EL (cell line): ENCODE measurements at places on chromosomes 13 and 19.

DNA sequence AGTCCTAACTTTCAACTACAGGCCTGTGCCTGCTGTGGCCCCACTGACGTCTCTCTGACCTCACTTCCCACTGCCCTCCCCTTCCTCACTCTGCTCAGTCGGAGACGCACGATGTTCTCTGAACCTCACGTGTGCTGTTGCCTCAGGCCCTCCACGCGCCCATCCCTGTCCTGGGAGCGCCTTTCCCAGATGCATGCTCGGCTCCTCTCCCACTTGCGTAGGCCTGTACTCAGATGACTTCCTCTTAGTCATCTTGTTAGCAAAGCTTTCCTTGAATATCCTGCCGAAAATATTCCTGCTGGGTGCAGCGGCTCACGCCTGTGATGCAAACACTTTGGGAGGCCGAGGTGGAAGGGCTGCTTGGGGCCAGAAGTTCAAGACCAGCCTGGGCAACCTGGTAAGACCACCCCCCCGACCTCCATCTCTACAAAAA is 9.3 kb upstream of the SYT5 start:
- DNase-seq: peak; percentile 97

- DNase-seq: no peak
These were observed 37.3 kb upstream of the C13orf42 start for GRCh38 chr13:51148223-51148951.

- DNase-seq: peak; percentile 3
These were observed 66.7 kb upstream of the MIR17HG start for GRCh38 chr13:91280801-91281200.

- DNase-seq: no peak
These were observed 130.2 kb upstream of the MCF2L start for GRCh38 chr13:112838842-112839117.

GRCh38 chr19:45508861-45509691 is 1.8 kb downstream of the VASP start:
- peak; percentile 84 for DNase-seq

DNA sequence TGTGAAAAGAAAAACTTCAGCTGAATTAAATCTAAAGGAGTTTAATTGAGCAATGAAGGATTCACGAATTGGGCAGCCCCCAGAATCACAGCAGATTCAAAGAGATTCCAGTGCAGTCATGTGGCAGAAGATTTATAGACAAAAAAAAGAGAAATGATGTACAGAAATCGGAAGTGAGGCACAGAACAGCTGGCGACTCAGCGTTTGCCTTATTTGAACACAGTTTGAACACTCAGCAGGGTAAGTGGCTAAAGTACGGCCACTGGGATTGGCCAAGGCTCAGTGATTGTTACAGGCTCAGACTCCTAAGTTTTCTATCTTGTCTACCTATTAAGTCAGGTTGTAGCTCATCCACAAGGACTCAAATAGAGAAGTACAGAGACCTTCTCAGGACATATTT is 11.6 kb upstream of the CFAP97D2 start:
- DNase-seq: no peak

DNA sequence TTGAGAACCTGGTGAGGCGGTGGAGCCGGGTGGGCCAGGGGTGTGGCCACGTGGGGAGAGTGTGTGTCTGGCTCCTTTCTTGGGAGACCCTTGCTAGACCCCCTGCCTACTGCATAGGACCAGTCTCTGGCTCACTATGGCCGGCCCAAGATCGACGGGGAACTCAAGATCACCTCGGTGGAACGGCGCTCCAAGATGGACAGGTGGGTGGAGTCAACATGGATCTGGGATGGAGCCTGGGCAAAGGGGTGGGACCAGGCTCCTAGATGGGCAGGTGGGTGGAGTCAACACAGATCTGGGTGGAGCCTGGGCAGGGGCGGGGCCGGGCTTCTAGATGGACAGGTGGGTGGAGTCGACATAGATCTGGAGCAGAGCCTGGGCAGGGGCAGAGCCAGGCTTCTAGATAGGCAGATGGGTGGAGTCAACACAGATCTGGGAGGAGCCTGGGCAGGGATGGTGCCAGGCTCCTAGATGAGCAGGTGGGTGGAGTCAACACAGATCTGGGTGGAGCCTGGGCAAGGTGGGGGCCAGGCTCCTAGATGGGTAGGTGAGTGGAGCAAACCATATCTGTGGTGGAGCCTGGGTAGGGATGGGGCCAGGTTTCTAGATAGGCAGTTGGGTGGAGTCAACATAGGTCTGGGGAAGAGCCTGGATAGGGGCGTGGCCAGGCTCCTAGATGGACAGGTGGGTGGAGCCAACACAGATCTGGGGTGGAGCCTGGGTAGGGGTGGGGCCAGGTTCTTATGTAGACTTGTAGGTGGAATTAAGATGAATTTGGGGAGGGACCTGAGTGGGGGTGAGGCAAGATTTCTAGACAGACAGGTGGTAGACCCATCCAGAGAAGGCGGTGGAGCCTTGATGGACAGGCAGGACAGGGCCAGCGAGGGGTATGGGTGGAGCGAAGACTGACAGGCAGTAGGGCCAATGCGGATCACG is 56.5 kb downstream of the VAV1 start:
- no peak for DNase-seq

DNA sequence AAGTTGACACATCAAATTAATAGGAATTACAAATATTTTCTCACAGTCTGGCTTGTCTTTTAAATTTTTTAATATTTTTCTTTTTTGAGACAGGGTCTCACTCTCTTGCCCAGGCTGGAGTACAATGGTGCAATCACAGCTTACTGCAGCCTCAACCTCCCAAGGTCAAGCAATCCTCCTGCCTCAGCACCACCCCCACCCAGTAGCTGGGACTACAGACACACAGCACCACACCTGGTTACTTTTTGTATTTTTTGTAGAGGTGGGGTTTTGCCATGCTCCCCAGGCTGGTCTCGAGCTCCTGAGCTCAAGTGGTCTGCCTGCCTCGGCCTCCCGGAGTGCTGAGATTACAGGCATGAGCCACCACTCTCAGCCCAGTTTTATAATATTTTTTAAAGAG is 72.0 kb downstream of the SPATA13 start:
- DNase-seq: no peak

- DNase-seq: peak; percentile 50
These were observed 175.3 kb downstream of the ZIC5 start for GRCh38 chr13:99796175-99796819.

- DNase-seq: no peak
These were observed 704.3 kb downstream of the UQCRFS1 start for GRCh38 chr19:28508666-28509065.

DNA sequence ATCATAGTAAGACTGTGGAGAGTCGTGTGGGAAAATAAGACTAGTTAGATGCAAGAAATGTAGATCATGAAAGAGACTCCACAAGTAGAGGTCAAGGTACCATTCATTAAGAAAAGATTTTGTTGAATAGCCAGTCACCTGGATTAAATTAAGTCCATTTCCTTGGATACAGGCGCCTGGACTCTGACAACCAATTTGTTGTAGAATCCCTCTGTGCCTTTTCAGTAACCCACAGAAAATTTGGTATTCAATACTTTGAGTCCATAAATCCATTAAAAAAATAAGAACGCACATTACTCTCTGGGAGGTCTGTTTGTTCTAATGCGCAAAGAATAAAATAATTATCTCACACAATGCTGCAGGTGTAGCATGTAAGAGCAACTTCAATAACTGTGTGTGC is 469.4 kb downstream of the KLF12 start:
- DNase-seq: no peak

DNA sequence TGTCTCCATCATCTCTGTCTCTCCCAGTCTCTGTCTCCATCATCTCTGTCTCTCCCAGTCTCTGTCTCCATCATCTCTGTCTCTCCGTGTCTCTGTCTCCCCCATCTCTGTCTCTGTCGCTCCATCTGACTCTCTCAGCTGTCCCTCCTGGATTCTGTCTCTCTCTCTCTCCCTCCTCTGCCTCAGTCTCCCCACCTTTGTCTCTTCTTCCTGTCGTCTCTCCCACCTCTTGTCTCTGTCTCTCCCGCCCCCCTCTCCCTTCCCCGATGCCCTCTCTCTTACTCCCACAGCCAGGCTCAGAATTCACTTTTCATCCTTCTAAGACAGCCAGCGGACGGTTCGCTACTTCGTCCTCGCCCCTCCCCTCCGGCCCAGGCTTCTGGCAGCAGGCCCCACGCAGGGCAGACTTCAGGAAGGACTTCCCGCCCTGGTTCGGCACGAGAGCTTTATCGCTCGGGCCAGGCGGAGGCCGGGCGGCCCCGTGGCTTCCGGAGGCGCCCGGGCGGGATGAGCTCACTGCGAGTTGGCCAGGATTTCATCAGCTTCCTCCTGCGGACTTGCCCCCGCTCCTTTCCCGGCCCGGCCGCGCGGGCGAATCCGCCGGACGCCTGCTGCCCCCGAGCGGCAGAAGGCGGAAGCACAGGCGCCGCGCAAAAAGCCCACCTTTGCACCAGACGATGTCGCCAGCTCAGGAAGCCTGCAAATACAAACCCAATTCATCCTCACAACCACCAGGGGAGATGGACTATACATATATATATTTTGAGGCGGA is 12.4 kb upstream of the CCDC9 start:
- DNase-seq: peak; percentile 98

DNA sequence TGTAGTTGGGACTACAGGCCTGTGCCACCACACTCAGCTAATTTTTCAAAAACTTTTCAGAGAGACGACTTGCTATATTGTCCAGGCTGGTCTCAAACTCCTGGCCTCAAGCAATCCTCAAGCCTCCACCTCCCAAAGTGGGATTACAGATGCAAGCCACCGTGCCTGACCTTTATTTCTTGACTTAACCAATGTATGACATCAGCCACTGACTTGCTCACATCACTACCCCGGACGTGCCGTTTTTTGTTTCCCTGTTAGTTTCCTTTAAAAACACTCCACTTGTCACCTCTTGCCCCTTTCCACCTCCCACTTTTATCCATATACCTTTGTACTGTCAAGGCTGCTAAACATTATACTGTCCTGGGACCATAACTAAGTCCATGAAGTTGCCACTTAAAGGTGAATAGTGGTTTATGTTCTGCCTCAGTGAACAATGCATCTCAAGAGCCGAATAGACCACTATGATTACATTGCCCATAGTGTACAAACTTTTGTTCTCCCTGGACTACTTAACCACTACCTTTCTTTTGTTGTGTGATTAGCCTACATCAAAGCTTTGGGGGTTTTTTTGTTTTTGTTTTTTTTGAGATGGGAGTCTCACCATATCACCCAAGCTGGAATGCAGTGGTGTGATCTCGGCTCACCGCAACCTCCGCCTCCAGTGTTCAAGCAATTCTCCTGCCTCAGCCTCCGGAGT is 2.3 kb upstream of the EPHX3 start:
- DNase-seq: no peak

- DNase-seq: peak; percentile 78
These were observed 35.3 kb upstream of the NPAS1 start for GRCh38 chr19:46984077-46985010.

DNA sequence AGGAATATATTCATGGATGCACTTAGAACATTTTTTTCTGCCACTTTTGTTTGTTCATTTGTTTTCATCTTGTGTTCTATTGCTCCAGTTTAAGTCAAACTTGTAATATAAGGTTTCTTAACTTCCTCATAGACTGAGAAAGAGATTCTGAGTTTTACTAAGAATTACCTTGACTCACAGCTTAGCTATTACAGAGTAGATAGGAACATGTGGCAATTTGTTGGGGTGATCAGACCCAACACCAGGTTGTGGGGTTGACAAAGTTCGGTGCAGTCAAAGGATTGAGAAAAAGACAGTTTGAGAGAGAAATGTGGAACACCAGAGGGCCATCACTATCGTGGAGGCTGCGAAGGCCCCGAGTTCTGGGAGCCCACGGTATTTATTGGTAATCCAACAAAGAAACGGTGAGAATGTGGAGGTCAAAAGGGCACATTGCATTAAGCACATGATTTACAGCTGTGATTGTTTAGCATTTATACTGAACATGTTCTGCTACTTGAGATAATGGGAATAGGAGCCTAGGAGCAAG is 2526.0 kb downstream of the PCDH9 start:
- no peak for DNase-seq

DNA sequence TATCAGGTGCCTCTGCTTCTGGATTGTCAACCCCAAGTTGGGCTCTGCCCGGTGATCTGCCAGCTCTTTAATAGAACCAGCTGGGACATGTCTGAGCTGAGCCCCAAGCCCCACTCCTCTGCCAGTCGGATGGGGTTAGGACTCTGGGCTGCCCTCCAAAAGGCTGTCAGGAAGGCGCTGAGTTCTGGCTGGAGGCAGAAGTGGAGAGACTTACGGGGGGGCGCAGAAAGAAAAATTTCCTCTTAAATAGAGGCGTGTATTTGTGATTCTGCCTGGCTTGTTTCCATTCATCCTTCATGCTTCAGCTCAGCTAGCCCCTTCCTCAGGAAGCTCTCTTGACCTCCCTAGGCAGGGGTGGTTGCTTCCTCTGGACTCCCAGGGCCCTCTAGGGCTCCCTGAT is 985 bp upstream of the KCNK6 start:
- DNase-seq: no peak

DNA sequence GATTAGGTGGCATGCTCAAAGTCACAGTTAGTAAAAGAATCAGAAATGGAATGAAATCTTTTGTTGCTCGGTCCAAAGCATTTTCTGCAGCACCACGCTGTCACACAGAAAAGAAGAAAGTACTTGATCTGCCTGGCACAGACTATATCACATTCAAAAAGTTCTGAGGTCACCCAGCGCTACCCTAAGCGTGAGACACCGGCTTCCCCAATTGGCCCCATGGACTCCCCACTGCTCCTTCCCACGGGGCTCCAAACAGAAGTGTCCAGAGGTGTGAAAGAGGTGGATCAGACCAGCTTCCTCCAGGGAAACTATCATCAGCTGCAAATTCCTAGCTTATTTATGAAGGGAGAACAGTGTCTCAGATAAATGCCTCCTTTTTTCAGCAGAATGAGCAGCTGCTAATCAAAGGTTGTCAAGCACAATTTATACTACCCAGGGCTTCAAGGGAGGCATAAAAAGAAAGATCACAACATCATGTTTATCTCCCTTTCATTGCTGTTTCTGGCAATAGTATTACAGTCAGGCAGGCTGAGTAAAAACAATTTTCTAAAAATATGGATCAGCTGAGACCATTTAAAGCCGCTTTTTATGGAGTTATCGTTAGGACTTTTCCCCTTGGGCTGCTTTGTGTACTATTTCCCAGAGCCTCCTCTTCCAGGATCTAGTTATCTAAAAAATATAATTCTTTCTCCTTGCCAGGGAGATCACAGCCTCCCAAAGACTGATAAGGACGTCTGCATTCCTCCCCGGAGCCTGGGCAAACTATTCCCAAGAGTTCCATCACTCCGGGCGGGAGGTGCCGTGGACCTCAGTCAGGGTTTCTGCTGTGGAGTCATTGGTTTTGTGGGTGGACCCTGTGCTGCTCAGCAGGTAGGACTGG is 208.0 kb downstream of the LHFPL6 start:
- DNase-seq: no peak
